ENCODE measurements at places on chromosomes 1 and 21. TPM values are rescaled to one million over a fixed set of nuclear protein-coding genes. Genes with fewer than 3 reads are reported as not detected.

GRCh38 chr1:204435381-204435831, 23.8 kb upstream of the PPP1R15B start:
- no peak for DNase-seq

DNA sequence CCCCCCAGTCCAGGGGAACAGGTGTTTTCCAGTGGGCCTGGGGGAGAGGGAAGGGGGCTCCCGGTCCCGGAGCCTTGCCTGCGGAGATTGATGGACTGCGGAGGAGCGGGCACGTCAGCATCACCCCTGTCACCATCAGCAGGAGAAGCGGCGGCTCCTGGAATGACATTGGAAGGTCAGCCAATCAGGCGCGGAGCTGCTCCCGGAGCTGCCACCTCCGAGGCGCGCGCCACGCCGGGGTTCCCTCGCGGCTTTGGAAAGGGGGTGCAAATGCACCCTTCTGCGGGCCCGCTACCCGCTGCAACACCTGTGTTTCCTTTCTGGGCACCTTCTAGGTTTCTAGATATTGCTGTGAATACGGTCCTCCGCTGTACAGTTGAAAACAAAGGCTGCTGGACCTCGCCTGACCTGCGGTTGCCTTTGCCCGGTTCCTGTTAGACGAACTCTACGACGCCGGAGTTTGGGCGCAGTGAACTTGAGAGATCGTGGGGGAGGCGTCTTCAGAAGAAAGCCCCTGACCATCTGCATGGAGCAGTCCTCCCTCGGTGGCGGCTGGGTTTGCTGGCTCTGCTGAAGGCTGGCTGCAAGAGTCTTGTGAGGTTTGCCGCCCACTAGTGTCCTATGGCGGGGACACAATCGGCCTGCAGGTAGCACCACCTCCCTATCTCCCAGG, 5.3 kb downstream of the DSCAM start:
- no peak for DNase-seq

Gene PPP1R12B
- 80.5 TPM for total RNA-seq

DNA sequence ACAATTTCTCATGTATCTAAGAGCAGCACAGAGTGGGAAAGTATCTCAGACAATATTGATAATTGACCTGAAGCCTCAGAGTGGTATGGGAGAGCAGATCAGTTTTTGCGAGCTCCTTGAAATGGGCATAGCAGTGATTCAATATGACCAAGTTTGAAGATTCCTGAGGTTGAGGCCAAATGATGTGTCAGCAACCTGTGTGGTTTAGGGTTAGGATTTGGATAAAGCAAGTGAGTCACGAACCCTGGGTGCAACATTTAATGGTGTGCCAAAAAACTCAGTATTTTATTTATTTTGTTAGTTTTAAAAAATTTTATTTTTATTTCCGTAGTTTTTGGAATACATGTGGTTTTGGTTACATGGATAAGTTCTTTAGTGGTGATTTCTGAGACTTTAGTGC, 92.5 kb upstream of the C21orf91 start:
- DNase-seq: no peak

DNA sequence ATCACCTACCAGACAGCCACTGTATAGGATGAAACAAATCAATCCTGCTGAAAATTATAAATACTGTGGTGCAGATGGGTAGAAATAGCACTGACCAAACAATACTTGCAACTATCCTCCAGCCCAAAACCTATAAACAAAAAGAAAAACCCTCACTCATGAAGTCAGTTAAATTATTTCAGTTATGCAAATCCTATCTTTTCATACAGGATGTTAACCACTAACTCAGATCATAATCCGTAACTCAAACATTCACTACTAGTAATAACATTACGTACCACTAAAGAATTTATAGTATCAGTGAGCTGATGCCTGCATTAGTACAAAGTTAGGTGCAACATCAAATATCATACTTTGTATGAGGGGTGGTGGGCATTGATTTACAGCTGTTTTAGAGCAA, 2.6 kb downstream of the NDC1 start:
- no peak for DNase-seq

DNA sequence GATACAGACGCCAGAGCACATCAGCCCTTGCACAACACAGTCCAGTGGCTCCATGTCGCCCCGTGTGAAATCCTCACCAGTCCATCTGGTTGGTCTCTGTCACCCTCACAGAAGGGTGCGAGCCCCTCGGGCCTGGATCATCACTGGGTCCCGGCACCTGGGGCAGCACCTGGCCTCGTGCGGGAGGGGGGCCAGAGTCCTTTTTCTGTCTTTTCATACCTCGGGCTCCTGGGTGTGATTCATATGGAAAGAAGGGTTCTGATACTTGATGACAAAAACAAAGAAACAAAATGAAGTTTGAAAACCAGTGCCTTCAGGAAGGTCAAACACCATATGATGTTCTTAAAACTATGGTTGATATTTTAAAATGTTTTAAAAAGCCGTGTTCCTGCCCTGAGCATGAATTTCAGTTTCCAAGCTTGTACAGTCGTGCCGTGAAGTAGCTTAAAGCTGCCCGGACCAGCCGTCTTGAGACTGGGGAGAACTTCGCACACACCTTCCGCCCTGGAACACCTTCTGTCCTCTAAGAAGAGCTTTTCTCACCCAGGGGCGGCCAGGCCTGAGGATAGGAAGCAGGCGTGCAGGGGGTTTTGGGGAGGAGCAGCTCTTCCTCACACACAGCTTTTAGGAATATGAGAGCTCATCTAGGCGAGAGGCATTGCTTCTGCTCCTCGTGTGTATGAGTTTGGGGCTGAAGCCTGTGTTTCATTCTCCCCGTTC, 35.2 kb downstream of the SLC37A1 start:
- peak; percentile 41 for DNase-seq

- DNase-seq: no peak
These were observed 105.5 kb upstream of the CACYBP start for GRCh38 chr1:174894117-174894762.

Gene IL19
- not detected for total RNA-seq

Gene LDLRAD1
- not detected for total RNA-seq

DNA sequence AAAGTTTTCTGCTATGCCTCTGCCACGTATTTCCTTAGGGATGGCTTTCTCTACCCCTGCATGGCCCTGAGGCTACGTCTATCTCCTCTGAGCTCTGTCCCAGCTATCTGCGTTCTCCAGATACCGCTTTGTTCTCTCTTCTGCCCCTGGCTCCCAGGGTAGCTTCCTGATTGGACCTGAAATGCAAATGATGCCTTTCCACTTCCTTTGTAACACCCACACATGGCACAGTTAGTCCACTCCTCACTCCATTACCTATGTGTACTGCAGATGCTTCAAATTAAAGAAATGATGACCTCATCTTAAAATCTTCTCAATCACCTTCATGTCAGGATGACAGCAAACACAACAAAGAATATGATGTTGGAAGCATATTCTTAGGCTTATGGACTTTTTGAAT, 138.6 kb upstream of the POGK start:
- no peak for DNase-seq

- DNase-seq: no peak
These were observed 364.5 kb downstream of the KCNH1 start for GRCh38 chr1:210769473-210769872.

DNA sequence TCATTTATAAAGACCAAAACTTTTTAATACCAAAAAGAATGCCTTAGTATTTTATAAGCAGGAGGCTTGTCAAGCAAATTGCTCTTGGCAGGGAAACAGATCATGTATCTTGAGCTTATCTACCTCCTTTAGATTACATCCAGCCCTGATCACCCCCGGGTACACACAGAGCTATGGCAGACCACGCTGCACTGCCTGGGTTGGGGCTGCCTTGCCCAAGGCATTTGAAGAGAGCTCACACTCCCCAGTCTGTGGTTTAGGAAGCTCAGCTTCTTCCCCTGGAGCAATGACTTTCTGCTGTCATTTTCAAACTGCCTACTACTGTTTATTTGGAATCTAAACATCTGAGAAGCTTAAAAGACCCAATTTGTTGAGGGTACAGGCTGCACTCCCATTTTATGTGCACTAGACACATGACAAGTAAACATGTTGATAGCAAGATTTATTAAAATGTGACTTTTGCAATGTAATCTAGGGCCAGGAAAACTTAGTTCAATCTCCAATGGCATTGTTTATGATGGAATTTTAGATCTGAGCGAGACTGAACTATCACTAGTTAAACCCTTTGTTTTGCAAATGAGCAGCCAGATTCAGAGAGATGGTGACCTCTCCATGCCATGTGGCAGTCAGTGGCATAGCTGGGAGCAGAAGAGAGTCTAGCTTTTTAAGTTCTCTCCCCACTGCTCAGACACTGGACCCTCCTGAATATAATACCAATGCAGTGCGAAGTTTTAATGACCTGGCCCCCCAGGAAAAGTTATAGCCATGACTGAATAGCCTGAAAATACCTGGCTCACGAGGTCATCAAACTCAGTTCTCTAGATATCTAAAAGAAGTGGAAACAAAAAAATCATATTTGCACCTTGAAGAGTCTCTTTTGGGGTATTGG, 214.9 kb downstream of the HLX start:
- no peak for DNase-seq

Gene RGS7
- total RNA-seq: not detected

Gene CRP
- not detected for total RNA-seq

GRCh38 chr21:42534421-42535378, 21.0 kb downstream of the SLC37A1 start:
- peak; percentile 79 for DNase-seq

Measured in Peyer's patch (tissue), 4 donors.